ENCODE measurements at places on chromosomes 13 and 19.

GRCh38 chr13:108961542-108962125 lies 332.2 kb downstream of the MYO16 start:
- DNase-seq: no peak

DNA sequence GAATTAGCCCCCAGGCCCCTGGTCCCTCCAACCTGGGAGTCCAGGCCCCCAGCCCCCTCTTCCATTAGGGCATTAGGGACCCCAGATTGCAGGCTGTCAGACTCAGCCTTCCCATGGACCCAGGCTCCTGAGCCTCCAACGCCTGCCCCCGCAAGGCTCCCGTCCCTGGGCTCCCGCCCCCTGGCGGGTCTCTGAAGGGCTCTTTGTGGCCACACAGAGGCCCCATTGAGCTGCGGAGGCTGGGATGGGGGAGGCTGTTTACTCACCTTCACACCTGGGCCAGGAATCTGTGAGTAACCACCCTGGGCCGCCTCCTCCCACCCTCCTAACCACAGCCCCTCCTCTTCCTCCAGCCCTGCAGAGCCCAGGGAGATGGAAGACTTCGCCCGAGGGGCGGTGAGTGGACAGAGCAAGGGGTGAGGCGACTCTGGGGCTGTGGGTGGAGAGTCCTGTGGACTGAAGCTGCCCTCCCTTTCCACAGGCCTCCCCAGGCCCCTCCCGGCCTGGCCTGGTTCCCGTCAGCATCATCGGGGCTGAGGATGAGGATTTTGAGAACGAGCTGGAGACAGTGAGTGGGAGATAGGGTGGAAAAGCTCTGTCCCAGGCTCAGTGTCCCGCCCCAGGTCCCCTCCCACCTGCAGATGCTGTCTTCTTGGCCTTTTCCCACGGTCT lies 4.9 kb downstream of the ARHGEF1 start:
- peak; percentile 74 for DNase-seq

- DNase-seq: no peak
Measured at GRCh38 chr19:10812196-10812595, 23.8 kb downstream of the TMED1 start.

DNA sequence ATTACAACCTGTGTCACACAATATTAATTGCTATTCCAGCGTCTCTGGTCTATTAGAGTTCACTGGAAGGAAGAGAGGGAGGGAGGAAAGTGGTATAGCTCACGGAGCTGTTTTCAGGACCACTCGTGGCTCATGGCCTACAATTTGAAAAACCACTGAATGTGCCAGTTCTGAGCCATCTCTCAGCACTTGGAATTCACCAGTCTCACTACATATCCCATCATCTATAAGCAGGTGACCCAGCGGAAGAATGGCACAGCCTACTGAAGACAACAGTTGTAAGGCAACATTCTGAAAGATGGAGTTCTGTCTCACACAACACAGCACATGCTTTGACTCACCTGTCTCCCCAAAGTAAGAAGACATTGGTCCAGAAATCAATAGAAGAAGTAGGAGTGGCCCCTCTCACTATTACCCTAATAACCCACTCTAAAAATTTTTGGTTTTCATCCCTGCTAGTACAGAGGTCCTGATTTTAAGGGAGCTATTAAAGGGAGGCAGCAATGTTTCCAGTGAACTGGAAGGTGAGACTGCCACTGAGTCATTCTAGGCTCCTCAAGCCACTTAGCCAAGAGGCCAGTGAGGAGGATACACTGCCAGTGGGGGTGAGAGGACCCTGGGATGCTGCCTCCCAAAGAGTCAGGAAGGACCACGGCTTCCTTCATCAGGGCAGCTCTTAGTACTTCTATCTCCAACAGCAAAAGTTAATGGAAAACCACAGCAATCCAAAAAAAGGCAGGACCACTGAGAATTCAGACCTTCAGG lies 50.0 kb upstream of the DOCK9 start:
- no peak for DNase-seq

DNA sequence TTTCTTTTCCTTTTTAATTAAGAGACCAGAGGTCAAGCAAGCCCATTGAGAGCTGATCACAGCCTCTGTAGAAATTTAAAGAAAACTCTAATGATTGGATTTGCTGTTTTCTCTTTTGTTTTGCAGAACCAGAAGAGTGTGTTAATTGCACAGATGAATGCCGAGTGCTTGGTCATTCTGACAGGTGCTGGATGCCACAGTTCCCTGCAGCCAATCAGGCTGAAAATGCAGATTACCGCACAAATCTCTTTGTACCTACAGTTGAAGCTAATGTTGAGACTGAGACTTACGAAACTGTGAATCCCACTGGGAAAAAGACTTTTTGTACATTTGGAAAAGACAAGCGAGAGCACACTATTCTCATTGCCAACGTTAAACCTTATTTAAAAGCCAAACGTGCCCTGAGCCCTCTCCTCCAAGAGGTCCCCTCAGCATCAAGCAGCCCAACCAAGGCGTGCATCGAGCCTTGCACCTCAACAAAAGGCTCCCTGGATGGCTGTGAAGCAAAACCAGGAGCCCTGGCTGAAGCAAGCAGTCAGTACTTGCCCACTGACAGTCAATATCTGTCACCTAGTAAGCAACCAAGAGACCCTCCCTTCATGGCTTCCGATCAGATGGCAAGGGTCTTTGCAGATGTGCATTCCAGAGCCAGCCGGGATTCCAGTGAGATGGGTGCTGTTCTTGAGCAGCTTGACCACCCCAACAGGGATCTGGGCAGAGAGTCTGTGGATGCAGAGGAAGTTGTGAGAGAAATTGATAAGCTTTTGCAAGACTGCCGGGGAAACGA lies 93.1 kb downstream of the PCDH17 start:
- DNase-seq: no peak

- DNase-seq: no peak
Measured at GRCh38 chr19:30734669-30735068, 362.5 kb downstream of the ZNF536 start.

GRCh38 chr13:78265098-78265497 lies 338.3 kb downstream of the POU4F1 start:
- no peak for DNase-seq

- DNase-seq: no peak
Measured at GRCh38 chr19:900043-900301, 6.7 kb downstream of the RNU6-9 start.

DNA sequence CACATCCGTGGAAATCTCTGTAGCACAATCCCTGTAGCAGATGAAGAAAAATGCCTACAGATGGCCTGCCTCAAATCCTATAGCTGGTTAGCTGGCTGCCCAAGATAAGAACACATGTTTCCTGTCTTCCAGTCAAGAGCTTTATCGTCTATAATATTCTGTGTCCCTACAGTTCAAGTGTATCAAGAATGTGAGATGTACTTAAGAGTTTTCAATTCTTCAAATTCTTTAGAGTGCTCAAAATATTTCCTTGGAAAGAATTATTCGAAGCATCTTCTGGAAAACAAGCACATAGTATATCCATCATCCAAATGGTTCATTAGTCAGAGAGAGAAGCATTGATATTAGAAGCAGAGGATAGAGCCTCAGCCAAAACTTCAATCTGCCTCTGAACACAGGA lies 239.8 kb downstream of the COG6 start:
- DNase-seq: no peak

GRCh38 chr13:30002577-30002976 lies 152.2 kb upstream of the UBL3 start:
- no peak for DNase-seq

DNA sequence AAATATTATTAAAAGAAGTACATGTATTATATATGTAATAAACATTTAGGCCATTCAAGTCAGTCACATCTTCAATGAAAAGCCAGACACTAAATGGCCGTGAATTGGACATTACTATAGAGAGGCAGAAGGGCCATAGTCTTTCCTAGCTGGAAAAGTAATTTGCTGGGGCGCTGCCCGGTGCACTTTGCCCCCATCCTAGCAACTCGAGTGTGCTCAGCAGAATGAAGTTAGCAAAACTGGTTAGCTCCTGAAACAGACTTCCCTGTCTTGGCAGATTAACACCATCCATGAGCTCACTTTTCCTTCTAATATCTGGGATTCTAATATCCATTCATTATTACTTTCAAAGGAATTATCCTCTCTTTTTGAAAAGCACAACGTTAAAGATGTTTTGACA lies 2.8 kb upstream of the SPRYD7 start:
- DNase-seq: peak; percentile 16

GRCh38 chr19:33202546-33203507 lies 8.7 kb downstream of the LRP3 start:
- no peak for DNase-seq

GRCh38 chr13:78129823-78130222 lies 211.2 kb upstream of the EDNRB start:
- no peak for DNase-seq

DNA sequence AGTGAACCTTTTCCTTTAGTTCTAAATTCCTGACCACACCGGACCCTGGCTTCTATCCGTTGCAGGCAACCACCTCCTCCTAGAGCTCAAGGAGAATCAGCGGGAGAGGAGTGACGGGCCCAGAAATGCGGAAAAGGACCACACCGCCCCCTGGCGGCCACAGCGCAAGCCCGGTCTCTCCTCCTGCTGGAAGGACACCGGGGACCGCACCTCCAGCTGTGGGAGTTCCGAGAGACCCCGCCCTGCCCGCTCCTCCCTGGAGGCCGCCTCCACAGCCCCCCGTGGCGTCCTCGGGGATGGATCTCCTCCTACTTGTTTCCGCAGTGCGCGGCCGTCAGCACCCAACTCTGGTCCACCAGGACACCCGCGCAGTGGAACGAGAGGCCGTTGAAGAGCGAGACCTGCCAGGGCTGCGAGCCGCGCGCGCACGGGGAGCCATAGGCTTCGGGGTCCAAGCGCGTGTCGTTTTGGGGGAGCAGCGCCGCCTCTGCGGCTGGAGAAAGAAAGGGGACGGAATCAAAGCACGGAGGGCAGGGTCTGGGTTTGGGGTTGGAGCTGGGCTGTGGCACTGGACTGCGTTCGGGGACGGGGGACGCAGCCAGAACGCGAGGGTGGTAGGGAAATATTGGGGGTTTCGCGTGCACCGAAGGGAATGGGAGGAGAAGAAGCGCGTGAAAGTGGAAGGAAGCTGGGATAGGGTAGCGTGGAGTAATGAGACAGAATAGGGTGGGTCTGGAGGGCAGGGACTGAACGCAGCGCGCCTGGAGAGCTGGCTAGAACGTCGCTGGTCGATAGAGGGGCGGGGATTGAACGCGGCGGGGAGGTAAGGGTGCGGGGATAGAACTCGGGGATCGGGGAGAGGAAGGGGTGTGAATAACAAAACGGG lies 2.5 kb downstream of the KLK10 start:
- peak; percentile 17 for DNase-seq

GRCh38 chr19:43809762-43810696 lies 7.8 kb upstream of the LYPD5 start:
- DNase-seq: no peak

- DNase-seq: no peak
Measured at GRCh38 chr13:36310417-36311108, 12.9 kb upstream of the CCDC169 start.

GRCh38 chr13:111046590-111047141 lies 68.4 kb upstream of the ARHGEF7 start:
- DNase-seq: no peak

Measured in amygdala (tissue), 56 donors.